ENCODE measurements at places on chromosomes 7 and 10.

GRCh38 chr7:2362385-2363088 lies 7.9 kb downstream of the EIF3B start:
- DNase-seq = no peak

DNA sequence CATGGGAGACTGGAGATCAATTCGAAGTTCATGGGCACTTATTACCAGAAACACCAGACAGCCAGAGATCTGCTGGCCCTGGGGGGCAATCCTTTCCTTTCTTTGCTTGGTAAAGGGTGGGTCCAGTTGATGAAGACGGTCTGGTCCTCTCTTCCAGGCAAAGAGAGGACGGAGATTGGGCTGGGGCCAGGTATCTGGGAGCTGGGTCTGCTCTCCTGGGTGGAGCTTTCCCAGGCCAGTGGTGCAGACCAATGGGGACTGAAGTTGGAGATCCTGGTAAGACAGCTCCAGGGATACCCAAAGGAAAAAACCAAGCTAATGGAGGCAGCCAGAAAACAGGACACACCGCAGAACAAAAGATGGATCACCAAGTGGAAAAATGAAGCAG lies 18.3 kb downstream of the NOD1 start:
- no peak for DNase-seq

GRCh38 chr10:61618388-61618961 lies 44.3 kb upstream of the CABCOCO1 start:
- no peak for DNase-seq

- no peak for DNase-seq
Measured at GRCh38 chr10:53570221-53570620, 797.6 kb upstream of the MBL2 start.

- no peak for DNase-seq
Measured at GRCh38 chr10:3106928-3107425, 39.6 kb downstream of the PFKP start.

- DNase-seq = no peak
Measured at GRCh38 chr7:125908711-125909110, 979.1 kb upstream of the POT1 start.

DNA sequence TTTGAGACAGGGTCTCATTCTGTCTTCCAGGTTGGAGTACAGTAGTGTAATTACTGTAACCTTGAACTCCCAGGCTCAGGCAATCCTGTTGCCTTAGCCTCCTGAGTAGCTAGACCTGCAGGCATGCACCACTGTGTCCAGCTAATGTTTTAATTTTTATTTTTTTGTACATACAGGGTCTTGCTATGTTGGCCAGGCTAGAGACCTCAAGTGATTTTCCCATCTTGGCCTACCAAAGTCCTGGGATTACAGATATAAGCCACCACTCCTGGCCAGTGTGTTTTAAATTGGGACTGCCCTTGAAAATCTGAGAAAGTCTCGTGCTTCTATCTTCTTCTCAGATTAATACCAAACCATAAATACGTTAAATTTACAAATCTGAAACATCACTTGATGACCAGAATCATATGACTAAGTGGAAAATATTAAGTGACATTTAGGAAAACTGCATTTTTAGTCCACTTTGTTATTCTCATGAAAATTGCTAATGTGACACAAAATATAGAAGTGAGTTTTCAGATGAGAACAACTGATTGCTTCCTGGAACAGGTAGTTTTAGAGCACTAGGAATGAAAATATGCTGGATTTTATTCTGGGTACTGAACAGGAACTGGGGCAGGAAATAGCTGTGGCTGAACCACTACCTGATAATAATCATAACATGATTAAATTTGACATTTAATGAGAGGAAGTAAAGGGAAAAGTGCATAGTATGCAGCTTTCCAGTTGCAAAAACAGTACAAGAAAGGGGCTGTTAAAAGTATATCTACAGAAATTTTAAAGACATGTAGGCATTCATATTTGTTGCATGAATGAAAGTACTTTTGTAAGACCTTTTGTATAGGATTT lies 4.2 kb downstream of the PHTF2 start:
- DNase-seq = no peak

GRCh38 chr10:22554461-22555182 lies 159.8 kb downstream of the PIP4K2A start:
- DNase-seq = no peak

- DNase-seq = no peak
Measured at GRCh38 chr7:45387837-45388236, 186.3 kb upstream of the ADCY1 start.

Measured in erythroblast (primary cell).